ENCODE measurements at places on chromosomes 5 and 9.
A peak's percentile ranks its signal among the peaks of the same experiment; 100 is the strongest.

- DNase-seq, result no peak
- H3K27ac ChIP-seq, result no peak overlapping the region
- no peaks in the 10 kb centered on the region for H3K36me3 ChIP-seq
- H3K4me1 ChIP-seq, result peaks cover 7% of the 10 kb centered on the region
- no peak overlapping the region for H3K4me3 ChIP-seq
Measured at GRCh38 chr9:109381011-109381729, 60.3 kb upstream of the EPB41L4B start.

DNA sequence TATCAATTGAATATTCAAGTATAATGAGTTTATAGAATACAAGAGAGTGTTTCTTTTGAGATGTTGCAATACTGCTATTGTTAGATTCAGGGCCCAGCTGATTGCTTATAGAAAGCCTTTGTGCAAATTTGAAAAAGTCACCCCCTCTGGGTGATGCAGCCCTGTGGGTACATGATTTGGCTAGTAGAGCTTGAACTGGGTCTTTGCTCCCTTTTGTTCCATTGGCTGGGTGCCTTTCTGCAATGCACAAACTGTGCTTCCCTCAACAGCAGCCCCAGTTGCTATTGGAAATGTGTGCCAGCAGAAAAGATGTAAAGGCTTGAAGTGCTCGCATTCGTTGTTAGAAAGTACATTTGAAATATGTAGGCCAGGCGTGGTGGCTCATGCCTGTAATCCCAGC, 61.8 kb upstream of the CEMIP2 start:
- no peak for DNase-seq
- no peaks in the 10 kb centered on the region for H3K27me3 ChIP-seq
- H3K4me1 ChIP-seq, result no peaks in the 10 kb centered on the region
- no peak overlapping the region for H3K4me3 ChIP-seq
- no peaks in the 10 kb centered on the region for H3K36me3 ChIP-seq

- H3K4me3 ChIP-seq, result no peak overlapping the region
- H3K36me3 ChIP-seq, result no peaks in the 10 kb centered on the region
- no peak overlapping the region for H3K27ac ChIP-seq
- H3K4me1 ChIP-seq, result no peaks in the 10 kb centered on the region
- no peak for DNase-seq
Measured at GRCh38 chr5:135891791-135892190, 3.9 kb downstream of the IL9 start.

GRCh38 chr5:53323511-53323910, 156.9 kb upstream of the FST start:
- H3K27ac ChIP-seq, result no peak overlapping the region
- no peaks in the 10 kb centered on the region for H3K27me3 ChIP-seq
- H3K36me3 ChIP-seq, result no peaks in the 10 kb centered on the region
- no peak for DNase-seq
- H3K4me1 ChIP-seq, result peaks cover 19% of the 10 kb centered on the region
- no peak overlapping the region for H3K4me3 ChIP-seq

- no peak for DNase-seq
- no peak overlapping the region for H3K4me3 ChIP-seq
- H3K27me3 ChIP-seq, result no peaks in the 10 kb centered on the region
- H3K4me1 ChIP-seq, result peaks cover 6% of the 10 kb centered on the region
- H3K36me3 ChIP-seq, result no peaks in the 10 kb centered on the region
Measured at GRCh38 chr5:139164020-139164419, 34.1 kb downstream of the SIL1 start.

DNA sequence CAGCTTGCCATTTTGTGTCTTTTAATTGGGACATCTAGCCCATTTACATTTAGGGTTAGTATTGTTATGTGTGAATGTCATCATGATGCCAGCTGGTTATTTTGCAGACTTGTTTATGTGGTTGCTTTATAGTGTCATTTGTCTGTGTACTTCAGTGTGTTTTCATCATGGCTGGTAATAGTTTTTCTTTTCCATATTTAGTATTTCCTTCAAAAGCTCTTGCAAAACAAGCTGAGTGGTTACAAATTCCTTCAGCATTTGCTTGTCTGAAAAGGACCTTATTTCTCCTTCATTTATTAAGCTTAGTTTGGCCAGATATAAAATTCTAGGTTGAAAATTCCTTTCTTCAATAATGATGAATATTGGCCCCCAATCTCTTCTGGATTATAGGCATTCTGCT, 28.5 kb upstream of the TNFSF15 start:
- no peaks in the 10 kb centered on the region for H3K4me1 ChIP-seq
- H3K4me3 ChIP-seq, result no peak overlapping the region
- no peak overlapping the region for H3K27ac ChIP-seq
- H3K36me3 ChIP-seq, result no peaks in the 10 kb centered on the region

- H3K4me1 ChIP-seq, result no peaks in the 10 kb centered on the region
- no peaks in the 10 kb centered on the region for H3K36me3 ChIP-seq
- H3K27me3 ChIP-seq, result no peaks in the 10 kb centered on the region
- H3K4me3 ChIP-seq, result no peak overlapping the region
- H3K27ac ChIP-seq, result no peak overlapping the region
Measured at GRCh38 chr5:68983043-68983442, 110.8 kb upstream of the SLC30A5 start.

DNA sequence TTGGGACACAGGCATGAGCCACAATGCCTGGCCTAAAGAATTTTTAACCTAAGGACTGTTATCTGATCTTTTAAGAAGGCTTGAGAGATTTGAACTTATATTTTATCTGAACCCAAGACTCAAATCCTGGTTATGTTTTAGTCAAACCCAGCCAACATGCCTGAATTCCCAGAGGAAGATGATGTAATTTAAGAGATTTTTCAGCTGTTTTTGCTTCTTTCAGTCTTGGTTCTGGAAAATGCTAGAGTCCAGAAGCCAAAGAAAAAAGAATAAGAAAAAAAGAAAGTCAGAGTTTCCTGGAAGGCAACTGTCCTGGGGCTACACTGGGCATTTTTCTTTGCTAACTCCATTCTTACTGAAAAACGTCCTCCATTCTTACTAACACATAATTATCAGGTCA, 85.8 kb downstream of the SNX18 start:
- H3K4me1 ChIP-seq, result peaks cover 9% of the 10 kb centered on the region
- no peak overlapping the region for H3K27ac ChIP-seq
- no peaks in the 10 kb centered on the region for H3K36me3 ChIP-seq
- DNase-seq, result peak; percentile 19
- no peaks in the 10 kb centered on the region for H3K27me3 ChIP-seq

GRCh38 chr5:142803428-142804125, 33.4 kb downstream of the ARHGAP26 start:
- no peak overlapping the region for H3K4me3 ChIP-seq
- H3K27ac ChIP-seq, result no peak overlapping the region
- DNase-seq, result no peak
- H3K36me3 ChIP-seq, result no peaks in the 10 kb centered on the region

GRCh38 chr5:683551-684481, 9.3 kb downstream of the TPPP start:
- no peak overlapping the region for H3K27ac ChIP-seq
- no peaks in the 10 kb centered on the region for H3K27me3 ChIP-seq
- H3K36me3 ChIP-seq, result no peaks in the 10 kb centered on the region
- H3K4me1 ChIP-seq, result no peaks in the 10 kb centered on the region
- DNase-seq, result peak; percentile 71

DNA sequence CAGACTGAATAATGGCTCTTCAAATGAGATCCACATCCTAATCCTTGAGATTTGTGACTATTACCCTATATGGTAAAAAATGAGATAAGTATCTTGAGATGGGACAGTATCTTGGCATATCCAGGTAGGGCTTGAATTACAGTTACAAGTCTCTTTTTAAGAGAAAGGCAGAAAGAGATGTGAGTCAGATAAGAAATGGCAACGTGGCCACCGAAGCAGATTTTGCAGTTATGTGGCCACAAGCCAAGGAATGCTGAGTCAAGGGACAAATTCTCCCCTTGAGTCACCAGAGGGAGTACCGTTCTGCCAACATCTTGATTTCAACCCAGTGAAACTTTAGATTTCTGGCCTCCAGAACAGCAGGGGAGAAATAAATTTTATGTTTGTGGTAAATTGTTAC, 1983.0 kb upstream of the C9orf72 start:
- no peak overlapping the region for H3K4me3 ChIP-seq
- H3K27ac ChIP-seq, result peak overlapping the region; percentile 31
- no peaks in the 10 kb centered on the region for H3K4me1 ChIP-seq
- DNase-seq, result peak; percentile 35

GRCh38 chr5:171897231-171897630, 109.2 kb downstream of the FBXW11 start:
- H3K4me1 ChIP-seq, result peaks cover 30% of the 10 kb centered on the region
- no peak overlapping the region for H3K4me3 ChIP-seq
- no peaks in the 10 kb centered on the region for H3K36me3 ChIP-seq
- no peak overlapping the region for H3K27ac ChIP-seq
- no peak for DNase-seq

- H3K27me3 ChIP-seq, result no peaks in the 10 kb centered on the region
- H3K4me3 ChIP-seq, result peak overlapping the region; percentile 48
- peak; percentile 95 for DNase-seq
- no peaks in the 10 kb centered on the region for H3K36me3 ChIP-seq
- H3K4me1 ChIP-seq, result peaks cover 59% of the 10 kb centered on the region
- H3K27ac ChIP-seq, result peak overlapping the region; percentile 96
Measured at GRCh38 chr5:160165137-160166068, 46.2 kb upstream of the PWWP2A start.

DNA sequence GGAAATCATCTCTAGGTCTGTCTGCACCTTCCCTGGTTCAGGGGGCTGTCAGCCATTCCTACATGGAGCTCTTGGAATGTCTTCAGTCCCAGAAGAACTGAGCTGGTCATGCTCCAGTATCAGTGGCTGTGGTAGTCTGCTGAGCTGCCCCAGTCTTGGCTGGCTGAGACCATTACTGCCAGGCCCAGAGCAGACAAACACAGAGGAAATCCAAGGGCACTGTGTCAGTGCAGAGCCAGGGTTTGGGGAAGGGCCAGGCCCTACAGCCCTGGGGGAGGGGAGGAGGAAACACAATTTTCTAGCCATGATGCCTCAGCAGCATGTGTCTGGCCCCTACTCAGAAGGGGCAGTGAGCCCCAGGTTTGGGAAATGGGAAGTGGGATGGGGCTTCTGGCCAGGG, 58.4 kb downstream of the ARHGEF37 start:
- DNase-seq, result no peak
- peaks cover 2% of the 10 kb centered on the region for H3K27me3 ChIP-seq
- H3K4me1 ChIP-seq, result peaks cover 2% of the 10 kb centered on the region
- no peak overlapping the region for H3K27ac ChIP-seq
- H3K36me3 ChIP-seq, result no peaks in the 10 kb centered on the region
- no peak overlapping the region for H3K4me3 ChIP-seq

DNA sequence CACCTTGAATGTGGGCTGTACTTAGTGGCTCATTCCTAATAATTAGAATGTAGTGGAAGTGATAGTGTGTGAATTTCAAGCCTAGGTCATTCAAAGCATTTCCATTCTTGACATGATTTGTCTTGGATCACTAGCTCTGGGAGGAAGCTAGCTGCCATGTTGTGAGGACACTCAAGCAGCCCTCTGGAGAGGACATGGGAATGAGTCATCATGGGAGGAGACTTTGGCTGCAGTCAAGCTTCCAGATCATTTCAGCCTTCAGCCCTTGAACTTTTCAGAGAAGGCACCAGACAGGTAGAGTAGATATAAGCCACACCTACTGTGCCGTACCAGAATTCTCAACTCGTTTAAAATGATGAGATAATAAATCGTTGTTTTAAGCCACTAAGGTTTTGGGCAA, 506.9 kb downstream of the ZNF608 start:
- no peak for DNase-seq
- H3K27ac ChIP-seq, result no peak overlapping the region
- no peaks in the 10 kb centered on the region for H3K36me3 ChIP-seq
- no peaks in the 10 kb centered on the region for H3K4me1 ChIP-seq
- H3K4me3 ChIP-seq, result no peak overlapping the region
- no peaks in the 10 kb centered on the region for H3K27me3 ChIP-seq

GRCh38 chr5:96913233-96913632, 22.6 kb upstream of the LNPEP start:
- no peak overlapping the region for H3K27ac ChIP-seq
- H3K4me3 ChIP-seq, result no peak overlapping the region
- no peak for DNase-seq

- no peak overlapping the region for H3K27ac ChIP-seq
- no peaks in the 10 kb centered on the region for H3K27me3 ChIP-seq
- peak; percentile 14 for DNase-seq
Measured at GRCh38 chr5:143749581-143750205, 62.3 kb upstream of the HMHB1 start.

- H3K36me3 ChIP-seq, result no peaks in the 10 kb centered on the region
- no peaks in the 10 kb centered on the region for H3K27me3 ChIP-seq
- no peak overlapping the region for H3K4me3 ChIP-seq
- peak overlapping the region; percentile 36 for H3K27ac ChIP-seq
- no peak for DNase-seq
Measured at GRCh38 chr5:128636361-128636760, 98.3 kb upstream of the FBN2 start.

DNA sequence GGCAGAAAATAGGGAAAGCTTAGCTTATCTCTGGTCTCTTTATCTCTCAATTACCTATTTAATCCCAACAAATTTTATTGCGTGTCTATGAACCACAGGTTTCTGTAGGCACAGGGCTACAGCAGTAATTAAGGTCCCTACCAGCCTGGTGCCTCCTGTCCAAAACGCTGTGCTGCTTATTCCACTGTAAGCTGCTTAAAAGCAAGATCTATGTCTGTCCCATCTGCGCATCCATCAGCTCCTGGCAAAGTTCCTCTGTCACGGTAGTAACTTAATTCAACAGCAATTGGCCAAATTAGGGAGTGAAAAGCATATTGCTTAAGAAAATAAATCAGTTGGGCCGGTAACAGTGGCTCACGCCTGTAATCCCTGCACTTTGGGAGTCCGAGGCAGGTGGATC, 235.8 kb upstream of the VLDLR start:
- no peaks in the 10 kb centered on the region for H3K27me3 ChIP-seq
- H3K27ac ChIP-seq, result no peak overlapping the region
- H3K36me3 ChIP-seq, result no peaks in the 10 kb centered on the region
- H3K4me1 ChIP-seq, result no peaks in the 10 kb centered on the region
- no peak for DNase-seq

- no peaks in the 10 kb centered on the region for H3K27me3 ChIP-seq
- H3K36me3 ChIP-seq, result peaks cover 84% of the 10 kb centered on the region
- no peak overlapping the region for H3K4me3 ChIP-seq
- H3K27ac ChIP-seq, result no peak overlapping the region
- H3K4me1 ChIP-seq, result no peaks in the 10 kb centered on the region
Measured at GRCh38 chr9:128995791-128996190, 32.3 kb downstream of the SH3GLB2 start.

DNA sequence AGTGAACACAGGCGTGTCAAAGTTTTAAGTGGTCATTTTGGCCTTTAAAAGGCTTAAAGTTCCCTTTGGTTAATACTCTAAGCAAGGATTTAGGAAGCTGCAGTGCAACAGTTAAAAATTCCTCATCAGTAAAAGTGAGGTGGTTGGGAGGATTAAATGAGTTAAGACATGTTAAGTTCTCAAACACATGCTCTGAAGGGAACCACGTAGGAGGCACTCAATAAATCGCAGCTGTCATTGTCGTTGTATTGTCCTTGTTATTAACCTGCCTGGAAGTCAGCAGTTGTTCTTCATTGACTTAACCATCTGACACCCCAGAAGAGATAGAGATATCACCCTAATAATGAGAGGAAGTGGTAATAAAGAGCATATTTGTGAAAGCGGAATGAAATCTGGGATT, 247.5 kb downstream of the MARCHF11 start:
- DNase-seq, result no peak
- no peaks in the 10 kb centered on the region for H3K36me3 ChIP-seq
- H3K4me3 ChIP-seq, result no peak overlapping the region
- H3K4me1 ChIP-seq, result peaks cover 7% of the 10 kb centered on the region
- no peak overlapping the region for H3K27ac ChIP-seq
